WTC11 (cell line): ENCODE measurements at places on chromosomes 7 and 10. TPM values are rescaled to one million over a fixed set of nuclear protein-coding genes. Genes with fewer than 3 reads are reported as not detected.

LBX1 gene
- not detected in 3 replicates for total RNA-seq

TMEM229A gene
- total RNA-seq = 0.27 to 0.74 TPM (median 0.41 TPM) in 3 replicates

LRIT1 gene
- not detected in 3 replicates for total RNA-seq

GRCh38 chr7:137539111-137539715 lies 195.7 kb upstream of the PTN start:
- no peaks in the 10 kb centered on the region for H3K27me3 ChIP-seq
- no peak overlapping the region for H3K27ac ChIP-seq
- no peak overlapping the region for H3K4me3 ChIP-seq
- DNase-seq = no peak
- H3K4me1 ChIP-seq = 0 out of 2 replicates have a peak, but pooled peaks cover 2% of the 10 kb centered on the region

DNA sequence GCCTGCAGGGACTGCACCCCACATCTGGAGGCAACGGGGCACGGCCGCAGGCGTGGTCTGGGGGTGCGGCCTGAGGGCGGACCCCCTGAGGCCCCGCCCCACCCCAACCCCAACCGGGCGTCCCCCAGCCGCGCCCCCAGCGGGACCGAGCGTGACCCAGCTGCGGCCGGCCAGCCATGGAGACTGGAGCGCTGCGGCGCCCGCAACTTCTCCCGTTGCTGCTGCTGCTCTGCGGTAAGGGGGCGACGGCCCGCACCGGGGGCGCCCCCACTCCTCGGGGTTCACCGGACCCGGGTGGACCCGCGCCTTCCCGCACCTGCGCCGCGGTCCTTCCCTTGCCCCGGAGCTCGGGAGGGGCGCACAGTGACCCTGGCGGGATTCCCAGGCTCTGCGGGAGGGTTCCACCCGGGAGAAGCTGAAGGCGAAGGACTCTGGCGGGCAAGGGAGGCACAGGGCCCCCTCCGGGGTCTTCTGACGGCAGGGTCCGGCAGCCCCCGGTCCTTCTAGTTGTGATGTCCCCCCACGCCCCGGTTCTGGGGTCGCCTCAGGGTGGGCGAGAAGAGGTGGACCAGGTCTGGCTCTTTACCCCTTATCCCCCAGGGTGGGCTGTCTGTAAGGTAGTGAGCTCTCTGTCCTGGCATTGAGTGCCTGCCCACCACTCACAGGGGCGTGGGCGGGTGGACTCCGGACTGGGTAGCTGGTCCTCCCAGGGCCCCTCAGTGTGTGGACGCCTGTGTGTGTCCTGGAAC lies at the start of gene RAMP3:
Gene RAMP3 (plus strand): TSS at position 139 of the 749 bp plus-strand sequence. CDS start 38 bp downstream, at position 177.
- H3K36me3 ChIP-seq = no peaks in the 10 kb centered on the region
- peaks cover 36% of the 10 kb centered on the region for H3K27me3 ChIP-seq
- H3K4me3 ChIP-seq = peak within 1 kb of the TSS; percentile 72
- peak; percentile 42 for DNase-seq
- H3K4me1 ChIP-seq = peaks cover 13% of the 10 kb centered on the region; the same call in 1 of the 2 replicates
- no peak within 1 kb of the TSS for H3K27ac ChIP-seq
